D341Med (cell line): ENCODE measurements at places on chromosomes 4 and X.

- DNase-seq, result no peak
These were observed 1.6 kb downstream of the KDR start for GRCh38 chr4:55123791-55124190.

GRCh38 chr4:184298254-184298653 is 80.6 kb upstream of the ENPP6 start:
- DNase-seq, result no peak

GRCh38 chr4:112361181-112361791 is 64.1 kb downstream of the ALPK1 start:
- DNase-seq, result no peak

GRCh38 chrX:84221181-84221580 is 33.2 kb upstream of the RPS6KA6 start:
- no peak for DNase-seq

- no peak for DNase-seq
These were observed 614.8 kb upstream of the TECRL start for GRCh38 chr4:65023883-65024670.

DNA sequence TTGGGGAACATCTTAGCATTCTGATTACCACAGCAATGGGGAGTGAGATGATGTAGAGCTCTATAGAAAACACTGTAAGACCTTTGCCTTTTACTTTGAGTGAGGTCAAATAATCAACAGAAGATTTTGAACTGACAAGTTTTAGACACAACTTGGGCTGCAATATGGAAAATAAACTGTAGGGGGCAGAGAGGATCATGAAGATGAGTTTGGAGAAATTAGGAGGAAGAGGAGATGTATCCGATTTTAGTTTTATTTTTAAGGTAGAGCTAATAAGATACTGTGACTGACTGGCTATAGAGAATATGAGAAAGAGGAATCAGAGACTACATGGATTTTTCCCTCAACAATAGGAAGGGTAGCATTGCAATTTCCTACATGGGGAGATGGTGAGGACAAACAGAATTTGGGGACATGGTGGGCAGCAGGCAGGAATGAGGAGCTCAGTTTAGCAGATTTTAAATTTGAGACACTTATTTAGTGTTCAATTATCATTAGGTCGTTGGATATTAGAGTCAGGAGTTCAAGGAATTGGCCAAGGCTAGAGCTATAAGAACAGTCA is 563.1 kb downstream of the INPP4B start:
- peak; percentile 21 for DNase-seq

- DNase-seq, result no peak
These were observed 258.8 kb upstream of the GK2 start for GRCh38 chr4:79666875-79667274.

DNA sequence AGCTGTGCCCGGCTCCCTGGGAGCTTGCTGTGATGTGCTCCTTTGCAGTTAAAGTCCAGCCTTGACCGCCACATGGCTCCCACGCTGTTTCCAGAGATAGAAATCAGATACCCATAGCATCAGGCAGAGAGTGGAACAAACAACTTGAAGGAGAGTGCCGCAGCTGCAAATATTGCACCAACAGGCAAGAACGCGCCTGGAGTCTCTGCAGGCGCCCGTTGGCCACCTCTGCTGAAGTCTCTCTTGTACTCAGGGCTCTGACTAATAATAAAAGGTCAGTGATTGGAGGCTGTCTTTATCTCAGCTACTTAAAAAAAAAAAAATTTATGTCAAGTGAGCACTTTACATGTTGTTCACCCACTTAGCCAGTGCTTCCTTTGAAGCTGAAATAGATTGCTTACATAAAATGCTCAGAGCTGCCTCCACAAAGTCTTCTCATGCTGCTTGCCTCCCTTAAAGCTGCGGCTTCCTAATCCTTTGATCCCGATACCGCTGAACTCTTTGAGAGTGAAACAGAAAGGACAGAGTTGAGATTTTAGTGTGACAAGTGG is 30.9 kb upstream of the TENM3 start:
- no peak for DNase-seq

DNA sequence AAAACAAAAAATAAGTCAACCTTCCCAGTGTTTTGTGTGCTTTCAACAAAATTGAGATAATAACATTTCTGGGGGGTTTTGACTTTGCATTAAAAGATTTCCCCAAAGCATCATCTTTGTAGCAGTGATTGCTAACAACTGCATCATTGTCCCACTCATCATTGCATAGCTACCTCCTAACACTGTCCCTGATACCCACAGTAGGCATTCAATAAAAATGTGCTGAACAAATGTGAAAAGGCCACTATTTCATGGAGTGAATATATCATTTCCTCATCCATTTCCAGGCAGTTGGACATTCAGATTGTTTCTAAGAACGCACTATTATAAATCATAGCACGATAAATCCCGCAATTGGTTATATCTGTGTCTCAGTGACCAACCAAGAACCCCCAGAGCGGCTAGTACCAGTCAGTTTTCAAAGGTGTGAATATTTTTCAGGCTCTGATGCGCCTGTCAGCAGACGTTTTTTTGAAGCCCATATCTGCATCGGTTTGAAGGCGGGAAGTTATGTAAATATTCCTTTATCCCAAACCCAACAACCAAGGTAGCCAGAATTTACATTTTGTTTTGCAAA is 36.0 kb upstream of the CRMP1 start:
- no peak for DNase-seq

GRCh38 chr4:27210956-27211355 is 350.3 kb downstream of the STIM2 start:
- no peak for DNase-seq

DNA sequence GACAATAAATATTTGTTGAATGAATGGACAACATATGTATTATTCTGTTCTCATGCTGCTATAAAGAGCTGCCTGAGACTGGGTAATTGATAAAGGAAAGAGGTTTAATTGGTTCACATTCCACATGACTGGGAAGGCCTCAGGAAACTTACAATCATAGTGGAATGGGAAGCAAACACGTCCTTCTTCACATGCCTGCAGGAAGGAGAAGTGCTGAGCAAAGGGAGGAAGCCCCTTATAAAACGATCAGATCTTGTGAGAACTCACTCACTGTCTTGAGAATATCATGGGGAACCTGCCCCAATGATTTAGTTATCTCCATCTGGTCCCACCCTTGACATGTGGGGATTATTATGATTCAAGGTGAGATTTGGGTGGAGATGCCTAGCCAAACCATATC is 233.9 kb upstream of the AADAT start:
- no peak for DNase-seq

DNA sequence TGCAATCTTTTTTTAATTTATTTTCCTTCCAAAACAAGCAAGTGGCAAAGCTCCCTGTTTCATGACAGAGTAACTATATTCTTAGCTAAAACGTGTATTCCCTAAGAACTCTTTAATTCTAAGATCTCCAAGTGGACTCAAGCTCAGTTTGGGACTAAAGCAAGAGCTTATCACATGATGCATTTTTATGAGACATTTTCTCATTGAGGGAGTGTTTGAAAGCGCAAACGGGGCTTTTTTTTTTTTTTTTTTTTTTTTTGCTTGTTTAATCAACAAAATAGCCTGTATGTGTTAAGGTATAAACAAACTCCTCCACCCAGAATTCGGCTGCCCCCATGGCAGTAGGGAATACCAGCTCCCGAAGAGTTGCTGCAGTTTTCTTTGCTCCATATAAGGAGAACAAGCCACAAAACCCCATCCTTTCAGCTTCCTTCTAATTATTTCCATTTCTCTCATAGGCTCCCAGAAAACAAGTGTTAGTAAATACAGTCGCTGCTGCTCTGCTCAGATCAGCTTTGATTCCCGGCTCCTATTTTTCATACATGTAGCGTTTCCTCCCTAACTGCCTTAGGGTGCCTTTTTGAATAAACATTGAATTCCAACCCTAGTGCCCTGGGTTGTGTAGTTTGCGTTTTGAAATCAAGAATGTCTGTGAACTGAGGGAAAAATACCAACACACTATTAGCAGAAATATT is 669 bp upstream of the PPARGC1A start:
- no peak for DNase-seq

DNA sequence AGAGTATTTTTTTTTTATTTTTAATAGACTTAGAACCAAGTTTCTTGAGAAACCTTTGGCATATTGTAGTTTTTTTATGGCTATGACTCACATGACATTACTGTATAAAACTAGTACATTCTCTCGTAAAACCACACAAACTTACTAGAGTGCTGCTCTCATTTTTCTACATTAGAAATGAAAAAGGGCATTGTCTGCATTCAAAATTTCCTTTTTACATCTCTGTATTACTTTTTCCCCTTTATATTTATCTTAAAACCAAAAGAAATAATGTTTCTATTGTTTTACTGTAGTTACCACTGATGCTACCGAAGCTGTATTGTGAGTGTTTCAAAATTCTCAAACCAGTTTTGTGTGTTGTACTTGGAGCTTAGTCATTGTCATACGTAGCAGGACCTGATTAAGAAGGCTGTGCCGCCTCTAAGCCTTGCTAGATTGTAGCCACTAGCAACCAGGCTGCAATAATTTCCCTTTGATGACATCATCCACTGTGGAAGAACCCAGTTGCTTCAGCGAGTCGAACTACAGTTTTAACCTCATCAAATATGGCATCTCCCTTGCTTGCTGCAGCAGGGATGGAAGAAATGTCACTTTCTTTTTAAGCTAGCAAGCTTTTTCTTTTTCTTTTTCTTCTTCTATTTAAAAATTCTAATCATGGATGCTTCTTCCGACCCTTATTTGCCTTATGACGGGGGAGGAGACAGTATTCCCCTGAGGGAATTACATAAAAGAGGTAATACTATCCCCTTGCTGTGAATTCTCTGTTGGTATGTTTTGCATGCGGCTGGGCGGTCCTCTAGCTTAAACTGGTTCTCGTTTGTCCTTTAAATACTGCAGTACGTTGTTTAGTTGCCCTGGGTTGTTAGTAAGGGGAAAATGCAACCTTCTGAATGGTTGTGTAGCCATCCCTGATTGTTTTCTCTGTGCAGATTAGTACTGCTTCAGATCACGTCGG is 39.6 kb downstream of the CLCN3 start:
- DNase-seq, result peak; percentile 81

DNA sequence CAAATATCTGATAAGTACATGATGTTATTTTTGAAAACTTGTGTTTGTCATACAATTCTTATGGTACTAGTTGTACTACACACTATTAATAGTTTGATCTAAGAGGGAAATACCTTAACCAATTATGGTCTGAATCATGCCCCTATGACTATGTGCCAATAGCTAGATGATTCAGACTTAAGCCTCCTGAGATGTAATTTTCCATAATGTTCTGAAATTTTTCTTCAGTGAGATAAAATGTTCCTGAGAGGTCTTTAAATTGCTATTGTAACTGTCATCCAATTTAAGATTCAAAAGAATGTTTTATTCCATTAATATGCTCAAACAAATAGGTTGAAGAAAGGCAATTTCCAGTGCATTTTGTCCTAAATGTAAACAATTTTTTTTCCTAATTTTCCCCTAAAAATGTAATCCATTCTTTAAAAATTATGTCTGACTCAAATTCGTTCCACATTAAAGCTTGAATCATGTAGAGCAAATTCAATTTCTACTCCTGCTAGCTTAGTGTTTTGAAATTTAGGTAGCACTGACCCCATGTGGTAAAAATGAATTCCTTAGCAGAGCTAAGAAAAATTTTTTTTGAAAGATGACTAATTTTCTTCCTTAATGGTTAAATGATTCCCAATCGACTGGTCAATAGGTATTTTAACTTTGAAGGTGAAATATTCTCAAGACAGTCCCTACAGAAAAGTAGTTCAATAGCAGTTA is 49.1 kb downstream of the APOOL start:
- DNase-seq, result no peak

GRCh38 chr4:6308899-6309643 is 39.4 kb downstream of the WFS1 start:
- DNase-seq, result no peak

DNA sequence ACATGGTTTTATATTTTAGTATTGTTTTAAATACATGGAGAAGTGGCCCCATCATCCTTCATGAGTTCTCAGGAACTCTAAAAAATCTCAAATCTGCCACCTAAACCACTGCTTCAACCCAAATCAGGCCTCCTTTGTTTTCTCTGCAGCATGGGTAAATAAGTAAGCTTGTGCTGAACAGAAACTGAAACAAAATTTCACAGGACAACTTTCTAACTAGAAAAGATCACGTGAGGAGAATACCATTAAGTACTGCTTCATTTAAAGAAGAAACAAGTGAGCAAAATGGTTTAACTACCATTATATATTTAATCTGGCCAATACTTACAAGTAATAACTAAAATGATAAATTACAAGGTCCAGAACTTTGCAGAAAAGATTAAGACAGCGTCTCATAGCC is 2.5 kb downstream of the ARAP2 start:
- no peak for DNase-seq

- no peak for DNase-seq
These were observed 160.1 kb upstream of the LDB2 start for GRCh38 chr4:17058536-17058915.

GRCh38 chr4:119744580-119744979 is 116.0 kb upstream of the PDE5A start:
- no peak for DNase-seq

DNA sequence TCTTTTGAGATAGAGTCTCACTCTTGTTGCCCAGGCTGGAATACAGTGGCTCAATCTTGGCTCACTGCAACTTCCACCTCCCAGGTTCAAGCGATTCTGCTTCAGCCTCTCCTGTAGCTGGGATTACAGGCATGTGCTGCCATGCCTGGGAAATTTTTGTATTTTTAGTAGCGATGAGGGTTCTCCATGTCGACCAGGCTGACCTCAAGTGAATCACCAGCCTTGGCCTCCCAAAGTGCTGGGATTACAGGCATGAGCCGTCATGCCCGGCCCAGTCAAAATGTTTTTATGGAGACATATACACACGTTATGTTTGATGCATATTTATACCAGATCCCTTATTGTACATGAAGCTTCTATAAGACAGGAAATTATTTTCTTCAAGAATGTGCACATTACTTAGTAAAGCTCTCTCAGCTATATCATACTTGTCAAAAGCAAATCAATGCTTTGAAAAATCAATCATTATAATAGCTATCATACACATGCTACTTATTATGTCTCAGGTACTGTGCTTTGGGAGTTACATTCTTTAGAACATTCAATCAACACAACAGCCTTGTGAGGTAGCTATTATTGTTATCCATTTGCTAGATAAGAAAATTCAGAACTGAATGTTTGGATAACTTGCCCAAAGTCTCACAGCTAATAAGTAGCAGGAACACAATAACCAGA is 269.2 kb downstream of the FSTL5 start:
- no peak for DNase-seq
